ENCODE measurements at places on chromosomes 16 and 17.
A peak's percentile ranks its signal among the peaks of the same experiment; 100 is the strongest.

GRCh38 chr17:38939987-38940386 lies 14.6 kb downstream of the LASP1NB start:
- no peak for DNase-seq

DNA sequence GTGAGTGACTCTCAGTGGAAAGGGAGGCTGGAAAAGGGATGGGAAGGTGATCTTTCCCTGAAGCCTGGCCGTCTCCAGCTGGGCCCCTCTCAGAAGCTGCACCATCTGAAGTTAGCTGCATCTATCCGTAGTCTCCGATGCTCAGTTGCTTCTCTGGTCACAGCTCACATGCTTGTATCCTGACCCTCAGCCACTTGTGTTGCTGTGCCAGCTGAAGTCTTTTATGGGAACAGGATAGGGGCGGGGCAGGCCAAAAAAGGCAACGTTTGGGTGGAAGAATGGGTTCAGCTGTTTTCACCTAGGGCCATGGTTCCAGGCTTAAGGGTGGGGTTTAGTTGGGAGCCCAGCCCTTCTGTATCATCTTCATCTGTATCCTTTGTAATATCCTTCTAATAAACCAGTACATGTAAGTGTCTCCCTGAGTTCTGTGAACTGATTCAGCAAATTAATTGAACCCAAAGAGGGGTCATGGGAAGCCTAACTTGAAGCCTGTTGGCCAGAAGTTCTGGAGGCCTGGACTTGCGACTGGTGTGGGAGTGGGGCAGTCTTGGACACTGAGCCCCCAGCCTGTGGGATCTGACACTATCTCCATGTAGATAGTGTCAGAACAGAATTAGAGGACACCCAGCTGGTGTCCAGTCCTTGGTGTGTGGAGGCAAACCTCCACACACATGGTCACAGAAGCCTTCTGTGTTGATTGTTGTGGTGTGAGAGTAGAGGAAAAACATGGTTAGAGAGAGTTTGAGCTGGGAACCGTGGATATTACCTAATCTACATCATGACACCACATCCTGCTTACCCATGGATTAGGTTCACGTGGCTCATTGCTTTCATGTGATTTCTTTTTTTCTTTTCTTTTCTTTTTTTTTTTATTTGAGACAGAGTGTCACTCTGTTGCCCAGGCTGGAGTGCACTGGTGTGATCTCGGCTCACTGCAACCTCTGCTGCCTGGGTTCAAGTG lies 49.3 kb upstream of the FBXO47 start:
- DNase-seq, result no peak

- no peak for DNase-seq
Measured at GRCh38 chr16:83397601-83398291, 410.0 kb upstream of the HSBP1 start.

GRCh38 chr16:62046801-62047200 lies 10.6 kb upstream of the CDH8 start:
- DNase-seq, result no peak

DNA sequence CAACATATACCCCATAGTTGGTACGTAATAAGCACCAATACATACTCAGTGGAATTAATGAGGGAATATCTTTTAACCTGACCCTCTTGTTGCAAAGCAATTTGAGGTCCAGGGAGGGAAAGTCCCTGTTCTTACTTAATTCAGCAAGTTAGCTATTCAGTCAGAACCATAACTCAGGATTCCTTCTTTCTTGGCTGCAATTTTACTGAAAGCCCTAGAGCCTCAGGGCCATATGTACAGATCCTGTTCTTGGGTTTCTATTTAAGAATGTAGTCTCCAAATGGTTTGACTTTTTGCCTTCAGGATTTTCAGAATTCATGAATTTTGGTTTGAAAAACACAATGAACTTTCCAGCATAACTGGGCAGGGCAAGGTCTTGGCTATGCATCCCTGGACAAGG lies 436.5 kb downstream of the HS3ST4 start:
- DNase-seq, result no peak

DNA sequence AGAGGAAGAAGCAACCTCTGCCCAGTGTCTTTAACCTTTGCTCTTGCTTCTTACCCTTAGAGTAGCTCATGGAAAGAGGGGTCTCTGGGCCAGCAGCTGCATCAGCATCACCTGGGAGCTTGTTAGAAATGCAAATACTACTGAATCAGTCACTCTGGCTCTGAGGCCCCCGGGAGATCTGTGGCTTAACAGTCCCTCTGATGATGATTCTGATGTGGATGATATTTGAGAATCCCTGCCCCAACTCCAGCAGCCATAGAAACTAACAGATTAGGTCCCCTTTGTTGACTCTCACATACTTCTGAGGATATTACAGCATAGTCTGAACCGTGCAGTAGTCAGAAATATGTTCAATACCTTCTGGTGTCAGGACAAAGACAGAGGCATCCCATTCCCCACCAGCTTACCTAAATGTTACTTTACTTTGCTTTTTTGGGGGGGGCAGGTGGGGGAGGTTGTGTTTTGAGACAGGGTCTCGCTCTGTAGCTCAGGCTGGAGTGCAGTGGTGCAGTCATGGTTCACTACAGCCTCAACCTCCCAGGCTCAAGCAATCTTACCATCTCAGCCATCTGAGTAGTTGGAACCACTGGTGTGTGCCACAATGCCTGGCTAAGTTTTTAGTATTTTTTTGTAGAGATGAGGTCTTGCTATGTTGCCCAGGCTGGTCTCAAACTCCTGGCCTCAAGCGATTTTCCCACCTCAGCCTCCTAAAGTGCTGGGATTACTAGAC lies 220.1 kb downstream of the CCDC182 start:
- no peak for DNase-seq

DNA sequence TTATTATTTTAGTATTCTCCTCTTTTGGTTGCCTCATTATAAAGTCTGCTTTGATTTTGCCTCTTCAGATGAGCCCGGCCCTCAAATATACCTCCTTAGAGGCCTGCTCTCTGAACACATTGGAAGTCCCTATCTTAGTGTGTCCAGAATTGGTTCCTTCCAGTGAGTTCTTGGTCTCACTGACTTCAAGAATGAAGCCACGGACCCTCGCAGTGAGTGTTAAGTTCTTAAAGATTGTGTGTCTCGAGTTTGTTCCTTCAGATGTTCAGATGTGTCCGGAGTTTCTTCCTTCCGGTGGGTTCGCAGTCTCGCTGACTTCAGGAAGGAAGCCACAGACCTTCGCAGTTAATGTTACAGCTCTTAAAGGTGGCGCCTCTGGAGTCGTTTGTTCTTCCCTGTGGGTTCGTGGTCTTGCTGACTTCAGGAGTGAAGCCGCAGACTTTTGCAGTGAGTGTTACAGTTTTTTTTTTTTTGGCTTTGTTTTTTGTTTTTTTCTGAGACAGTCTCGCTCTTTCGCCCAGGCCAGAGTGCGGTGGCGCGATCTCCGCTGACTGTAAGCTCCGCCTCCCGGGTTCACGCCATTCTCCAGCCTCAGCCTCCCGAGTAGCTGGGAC lies 45.8 kb upstream of the NOS2 start:
- peak; percentile 9 for DNase-seq
